ENCODE measurements at places on chromosomes 16 and 17.

DNA sequence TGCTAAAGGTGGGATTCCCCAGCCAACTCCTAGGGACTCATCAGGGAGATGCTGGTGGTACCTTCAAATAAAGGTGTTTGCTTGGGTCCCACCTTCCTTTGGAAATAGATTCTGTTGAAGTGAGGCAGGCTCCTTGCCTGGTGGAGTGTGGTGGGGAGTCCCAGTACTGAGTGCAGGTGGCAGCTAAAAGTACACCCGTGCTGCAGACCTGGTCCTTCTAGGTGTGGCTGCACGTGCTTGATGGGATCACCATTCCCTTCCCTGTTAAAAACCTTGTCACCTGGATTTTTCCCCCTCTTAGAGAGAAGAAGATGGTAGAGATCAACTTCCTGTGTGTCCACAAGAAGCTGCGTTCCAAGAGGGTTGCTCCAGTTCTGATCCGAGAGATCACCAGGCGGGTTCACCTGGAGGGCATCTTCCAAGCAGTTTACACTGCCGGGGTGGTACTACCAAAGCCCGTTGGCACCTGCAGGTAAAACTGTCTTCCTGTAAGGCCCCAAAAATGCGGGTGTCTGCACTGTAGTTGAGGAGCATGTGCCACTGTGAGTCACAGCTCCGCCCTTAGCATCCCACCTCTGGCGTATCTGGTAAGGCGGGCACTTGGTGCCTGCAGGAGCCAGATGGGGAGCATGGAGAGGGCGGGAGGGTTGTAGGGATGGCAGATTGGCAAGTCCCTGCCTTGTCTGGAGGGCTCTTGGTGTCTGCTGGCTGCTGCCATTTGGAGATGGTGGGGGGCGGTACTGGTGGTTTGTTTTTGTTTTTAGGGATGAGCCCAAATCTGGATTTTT is 34.0 kb downstream of the PLCD3 start:
- no peak for DNase-seq

DNA sequence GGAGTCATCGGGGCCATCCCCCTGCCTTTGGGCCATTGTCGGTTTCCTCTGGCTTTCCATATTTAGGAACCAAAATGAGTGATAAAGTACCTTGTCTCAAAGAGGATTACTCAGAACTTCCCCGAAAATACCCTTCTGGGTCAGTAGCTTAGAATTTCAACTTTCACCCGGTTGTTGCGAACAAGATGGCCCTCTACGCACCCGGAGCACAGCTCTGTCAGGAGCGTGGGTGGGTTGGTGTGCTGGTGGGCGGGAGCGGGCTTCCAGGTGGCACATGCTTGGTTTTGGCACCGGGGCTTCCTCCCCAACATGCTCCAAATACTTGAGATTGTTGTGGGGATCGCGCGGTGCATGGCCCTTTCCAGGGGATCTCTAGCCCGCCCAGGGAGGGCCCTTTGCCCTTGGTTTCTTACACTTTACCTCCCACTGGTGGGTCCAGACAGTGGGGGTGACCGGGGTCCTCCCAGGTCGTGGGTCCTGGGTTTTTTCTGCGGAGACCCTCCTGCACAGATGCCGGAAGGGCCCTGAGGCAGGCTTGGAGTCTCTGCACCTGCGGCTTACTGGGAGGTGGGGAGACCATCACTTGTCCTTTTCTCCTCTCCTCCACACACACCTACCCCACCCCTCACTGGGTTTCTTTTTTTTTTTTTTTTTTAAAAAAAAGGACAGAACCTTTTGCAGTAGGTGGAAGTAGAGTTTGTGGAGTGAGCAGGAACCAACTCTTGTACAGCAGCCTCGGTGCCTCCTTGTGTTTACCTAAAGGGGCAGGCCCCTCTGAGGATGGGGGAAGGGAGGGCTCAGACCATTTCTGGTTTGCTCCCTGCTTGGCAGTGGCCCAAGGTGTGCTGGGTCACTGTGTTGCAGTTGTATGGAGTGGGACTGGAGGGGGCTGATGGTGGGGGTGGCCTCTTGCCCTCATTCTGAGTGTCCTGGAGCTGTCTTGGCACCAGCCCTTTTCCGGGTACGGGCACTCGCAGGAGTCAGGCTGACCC is 142.1 kb downstream of the SEC14L1 start:
- DNase-seq: peak; percentile 51

DNA sequence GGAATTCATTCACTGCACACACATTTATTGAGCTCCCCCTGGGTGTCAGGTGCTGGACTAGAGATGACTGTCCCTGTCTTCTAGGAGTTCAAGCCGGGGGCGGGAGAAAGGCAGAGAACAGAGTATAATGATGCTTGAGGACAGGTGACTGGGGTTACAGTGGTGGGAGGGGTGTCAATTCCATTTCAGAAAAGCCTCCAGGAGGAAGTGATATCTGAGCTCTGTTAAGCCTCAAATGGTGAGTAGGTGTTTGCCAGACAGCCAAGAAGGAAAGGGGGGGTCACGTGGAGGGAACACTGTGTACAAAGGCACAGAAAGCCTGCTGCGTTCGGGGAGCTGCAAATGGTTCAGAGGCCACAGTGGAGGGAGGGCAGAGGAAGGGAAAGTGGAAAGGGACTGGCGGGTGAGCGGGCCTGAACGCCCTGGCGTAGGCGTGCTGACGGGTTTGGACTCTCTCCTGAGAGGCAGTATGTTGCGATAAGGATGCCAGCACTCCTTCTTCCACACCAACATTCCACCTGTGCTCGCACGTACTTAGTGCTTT is 9.7 kb upstream of the NXPH3 start:
- DNase-seq: no peak

DNA sequence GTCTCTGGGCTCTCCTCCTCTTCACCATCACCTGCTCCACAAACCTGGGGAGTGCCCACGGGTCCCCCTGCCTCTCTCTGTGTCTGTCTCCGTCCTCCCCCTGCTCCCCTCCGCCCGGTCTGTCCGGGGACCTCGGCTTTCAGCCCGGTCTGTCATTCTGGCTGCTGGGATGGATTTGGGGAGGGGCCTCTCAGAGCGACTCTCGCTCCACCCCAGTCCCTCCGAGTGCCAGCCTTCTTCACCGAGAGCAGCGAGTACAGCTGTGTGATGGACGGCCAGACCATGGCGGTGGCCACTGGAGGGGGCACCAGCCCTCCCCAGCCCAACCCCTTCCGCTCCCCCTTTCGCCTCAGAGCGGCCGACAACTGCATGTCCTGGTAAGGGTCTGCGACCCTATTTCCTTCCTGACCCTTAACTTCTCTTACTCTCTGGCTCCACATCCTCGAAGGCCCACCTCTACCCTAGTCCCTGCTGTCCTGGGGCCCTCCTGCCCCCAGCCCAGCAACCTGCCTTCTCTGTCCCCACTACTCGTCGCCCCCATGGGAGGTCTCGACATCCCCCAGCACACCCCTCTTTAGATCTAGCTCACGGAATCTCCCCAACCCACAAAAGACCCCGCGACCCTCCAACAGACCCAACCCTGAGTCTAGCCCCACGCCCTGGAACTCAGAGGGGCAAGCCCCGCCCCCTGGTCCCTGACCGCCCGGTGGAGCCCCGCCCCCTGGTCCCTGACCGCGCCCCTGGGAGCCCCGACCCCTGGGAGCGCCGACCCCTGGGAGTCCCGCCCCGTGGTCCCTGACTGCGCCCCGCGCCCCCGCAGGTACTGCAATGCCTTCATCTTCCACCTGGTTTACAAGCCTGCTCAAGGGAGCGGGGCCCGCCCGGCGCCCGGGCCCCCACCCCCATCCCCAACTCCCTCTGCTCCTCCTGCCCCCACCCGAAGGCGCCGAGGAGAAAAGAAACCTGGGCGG is 5.6 kb upstream of the CXCL16 start:
- DNase-seq: no peak

DNA sequence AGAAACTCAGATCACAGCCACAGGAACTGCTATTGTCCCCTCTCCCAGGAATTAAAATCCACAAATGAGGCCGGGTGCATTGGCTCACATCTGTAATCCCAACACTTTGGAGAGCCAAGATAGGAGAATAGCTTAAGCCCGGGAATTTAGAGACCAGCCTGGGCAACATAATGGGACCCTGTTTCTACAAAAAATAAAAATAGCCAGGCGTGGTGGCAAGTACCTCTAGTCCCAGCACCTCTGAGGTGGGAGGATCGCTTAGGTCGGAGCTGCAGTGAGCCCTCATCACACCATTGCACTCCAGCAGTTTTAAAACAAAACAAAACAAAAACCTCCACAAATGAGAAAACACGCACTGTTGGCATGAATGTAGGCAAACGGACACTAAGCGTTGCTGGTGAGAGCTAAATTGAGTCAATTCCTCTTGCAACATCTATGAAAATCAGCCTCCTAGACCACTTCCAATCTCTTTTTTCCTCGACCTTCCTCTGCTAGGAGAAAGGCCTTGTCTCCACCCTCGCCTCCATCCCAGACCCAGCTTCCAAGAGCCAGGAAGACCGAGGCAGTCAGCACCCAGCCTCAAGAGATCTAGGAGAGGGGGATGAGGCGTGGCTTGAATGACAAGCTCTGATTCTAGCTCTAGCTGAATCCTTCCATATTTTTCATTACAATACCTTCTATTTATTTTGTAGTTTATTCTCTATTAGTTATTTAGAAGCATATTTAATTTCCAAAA is 14.8 kb downstream of the TLE7 start:
- no peak for DNase-seq

DNA sequence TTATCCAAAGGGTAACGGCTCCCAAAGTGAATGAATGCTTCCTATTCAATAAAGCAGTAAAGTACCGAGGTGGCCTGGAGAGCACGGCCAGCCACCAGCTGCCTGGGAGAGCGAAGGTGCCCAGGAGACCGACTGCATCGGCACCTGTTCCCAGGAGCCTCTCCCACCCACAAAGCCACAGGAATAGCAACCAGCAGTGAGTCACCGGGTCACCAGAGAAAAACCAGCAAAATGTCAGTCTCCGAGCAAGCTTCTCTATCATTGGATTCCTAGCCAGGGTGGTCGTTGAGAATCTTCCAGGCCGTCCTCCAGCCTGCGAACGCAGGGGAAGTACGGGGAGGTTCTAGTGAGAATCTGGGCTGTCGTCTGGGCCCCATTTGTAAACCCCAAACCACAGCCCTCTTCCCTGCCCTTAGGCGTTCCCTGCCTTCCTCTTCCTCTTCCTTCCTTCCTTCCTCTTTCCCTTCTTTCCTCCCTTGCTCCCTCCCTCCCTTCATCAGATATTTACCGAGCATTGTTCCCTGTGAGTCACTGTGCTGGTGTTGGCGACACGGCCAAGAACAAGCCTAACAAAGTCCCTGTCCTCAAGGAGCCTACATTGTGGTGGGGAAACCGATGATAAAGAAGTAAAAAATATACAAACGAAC is 114.6 kb downstream of the SLC39A11 start:
- no peak for DNase-seq

Data from GM10248 (cell line).